ENCODE measurements at places on chromosomes 7 and 10. TPM values are rescaled to one million over a fixed set of nuclear protein-coding genes. Genes with fewer than 3 reads are reported as not detected.

DNA sequence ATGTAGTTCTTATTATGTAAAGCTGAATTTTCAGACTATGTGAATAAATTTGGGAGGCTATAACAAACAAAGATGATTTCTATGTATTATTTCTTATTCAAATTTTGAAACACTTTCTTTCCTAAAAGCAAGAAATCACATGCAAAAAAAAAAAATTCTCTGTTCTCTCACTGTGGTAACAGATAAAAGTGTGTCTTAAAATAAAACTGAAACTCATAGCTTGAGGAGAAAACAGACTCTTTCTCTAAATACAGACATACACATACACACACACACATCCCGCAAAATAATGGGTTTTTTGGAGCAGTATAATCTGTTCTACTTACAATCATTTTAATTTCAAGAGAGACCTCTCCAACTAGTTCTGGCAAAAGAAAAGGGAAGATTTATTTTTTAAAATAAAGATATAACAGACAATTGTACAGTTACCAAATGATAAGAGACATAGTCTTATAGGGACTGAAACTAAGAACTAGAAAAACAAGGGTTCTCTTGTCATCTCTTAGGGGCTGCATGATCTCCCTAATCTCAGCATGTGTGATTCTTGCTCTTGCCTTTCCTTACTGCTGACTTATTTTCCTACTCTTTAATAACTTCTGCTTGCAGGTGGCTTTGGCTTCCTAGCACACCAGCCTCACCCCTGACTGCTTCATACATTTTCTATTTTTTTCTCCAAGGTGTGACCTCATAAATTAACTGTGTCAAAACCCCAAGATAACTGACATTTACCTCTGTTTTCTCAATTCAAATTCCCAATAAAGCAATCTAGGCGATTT, 483.5 kb upstream of the POT1 start:
- DNase-seq = no peak

DNA sequence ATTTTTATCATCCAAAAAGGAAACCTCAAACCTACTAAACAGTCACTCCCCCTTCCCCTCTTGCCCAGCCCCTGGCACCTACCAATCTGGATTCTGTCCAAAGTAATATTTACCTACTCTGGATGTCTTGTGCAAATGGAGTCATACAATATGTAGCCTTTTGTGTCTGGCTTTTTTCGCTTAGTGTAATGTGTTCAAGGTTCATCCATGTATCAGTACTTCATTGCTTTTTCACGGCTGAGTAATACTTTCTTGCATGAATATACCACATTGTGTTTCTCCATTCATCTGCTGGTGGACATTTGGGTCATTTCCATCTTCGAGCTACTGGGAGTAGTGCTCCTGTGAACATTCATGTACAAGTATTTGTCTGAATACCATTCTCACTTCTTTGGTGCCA, 113.6 kb downstream of the EEPD1 start:
- no peak for DNase-seq

GRCh38 chr7:128393526-128394330, 16.1 kb downstream of the IMPDH1 start:
- DNase-seq = no peak

DNA sequence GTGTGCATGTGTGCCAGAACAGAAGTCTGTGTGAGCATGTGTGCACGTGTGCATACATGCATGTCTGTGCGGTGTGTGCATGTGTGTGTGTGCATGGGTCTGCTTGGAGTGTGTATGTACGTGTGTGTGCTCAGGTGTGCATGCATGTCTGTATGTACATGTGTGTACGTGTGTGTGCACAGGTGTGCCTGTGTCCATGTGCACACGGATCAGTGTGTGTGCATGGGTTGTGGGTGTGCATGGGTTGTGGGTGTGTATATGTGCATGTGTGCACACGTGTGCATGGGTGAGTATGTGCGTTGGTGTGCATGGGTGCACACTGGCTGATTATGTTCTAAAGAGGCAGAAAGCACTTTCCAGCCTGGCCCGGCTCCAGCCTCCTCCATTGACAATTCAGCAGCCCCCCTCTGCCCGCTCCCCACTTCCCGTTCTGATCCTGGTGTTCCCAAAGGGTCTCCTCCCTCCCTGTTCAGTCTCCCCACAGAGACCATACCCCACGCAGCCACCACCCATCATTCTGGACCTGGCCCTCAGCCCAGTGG, 44.1 kb upstream of the PDGFA start:
- no peak for DNase-seq

GRCh38 chr10:48231178-48231577, 43.3 kb downstream of the FRMPD2 start:
- DNase-seq = no peak

DNA sequence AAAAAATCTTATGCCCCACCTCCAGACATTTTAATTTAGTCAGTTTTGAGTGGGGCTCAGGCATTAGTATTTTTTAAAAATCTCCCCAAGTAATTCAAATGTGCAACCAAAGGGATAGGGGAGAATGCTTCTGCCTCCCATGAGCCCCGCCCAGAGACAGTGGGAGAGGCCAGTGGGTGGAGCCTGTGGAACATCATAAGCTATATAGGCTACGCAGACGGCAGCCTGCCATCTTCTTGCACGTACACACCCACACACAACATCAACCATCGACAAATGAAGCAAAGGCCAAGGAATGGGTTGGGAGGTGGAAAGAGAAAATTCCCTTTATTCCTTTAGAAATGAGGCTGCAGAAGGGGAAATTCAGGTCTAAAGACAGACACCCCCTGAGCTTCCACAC, 25.2 kb downstream of the CREB3L2 start:
- DNase-seq = no peak

Gene SLC39A12
- polyA plus RNA-seq = not detected

Gene FAS
- 12.4 TPM for polyA plus RNA-seq

Gene CCDC3
- polyA plus RNA-seq = 9.5 TPM

Gene HOXA13
- 0.06 TPM for polyA plus RNA-seq

Gene CYP3A4
- polyA plus RNA-seq = 0.22 TPM

Gene IL15RA
- 1.2 TPM for polyA plus RNA-seq

Gene PSAP
- polyA plus RNA-seq = 903 TPM

Gene ASIC3
- 2.4 TPM for polyA plus RNA-seq

Gene GBX1
- not detected for polyA plus RNA-seq

All from right renal cortex interstitium (tissue), 3 donors.